Stimulated activated CD4-positive, alpha-beta T cell treated with anti-CD3 and anti-CD28 coated beads, Interleukin-1b, Interleukin-23, amount 100 ng/mL, for 24 hours (primary cell): ENCODE measurements at places on chromosomes 3 and 15.
A peak's percentile ranks its signal among the peaks of the same experiment; 100 is the strongest.

- DNase-seq = no peak
Measured at GRCh38 chr3:22728406-22728805, 474.7 kb upstream of the UBE2E2 start.

DNA sequence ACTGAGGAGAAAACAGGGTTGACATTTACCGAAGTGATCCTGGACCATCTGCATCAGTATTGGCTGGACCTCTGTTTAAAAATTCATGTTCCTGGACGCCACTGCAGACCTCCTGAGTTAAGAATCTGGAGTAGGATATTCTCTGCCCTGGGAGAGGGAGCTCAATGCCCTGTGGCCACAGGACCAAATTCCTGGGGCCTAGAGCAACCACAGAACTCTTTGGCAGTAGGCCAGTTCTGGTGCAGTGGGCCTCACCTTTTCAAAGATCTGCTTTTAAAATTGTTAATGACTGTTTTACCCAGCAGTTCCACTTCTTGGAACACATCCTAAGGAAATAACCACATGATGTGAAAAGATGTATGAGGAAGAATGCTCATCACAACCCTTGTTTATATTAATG, 133.3 kb upstream of the ADPGK start:
- no peak for DNase-seq

GRCh38 chr15:89129123-89129815, 41.0 kb downstream of the ABHD2 start:
- DNase-seq = peak; percentile 21

GRCh38 chr3:31137718-31138465, 243.4 kb upstream of the GADL1 start:
- DNase-seq = no peak

GRCh38 chr15:56473017-56473416, 8.1 kb upstream of the MNS1 start:
- DNase-seq = no peak

DNA sequence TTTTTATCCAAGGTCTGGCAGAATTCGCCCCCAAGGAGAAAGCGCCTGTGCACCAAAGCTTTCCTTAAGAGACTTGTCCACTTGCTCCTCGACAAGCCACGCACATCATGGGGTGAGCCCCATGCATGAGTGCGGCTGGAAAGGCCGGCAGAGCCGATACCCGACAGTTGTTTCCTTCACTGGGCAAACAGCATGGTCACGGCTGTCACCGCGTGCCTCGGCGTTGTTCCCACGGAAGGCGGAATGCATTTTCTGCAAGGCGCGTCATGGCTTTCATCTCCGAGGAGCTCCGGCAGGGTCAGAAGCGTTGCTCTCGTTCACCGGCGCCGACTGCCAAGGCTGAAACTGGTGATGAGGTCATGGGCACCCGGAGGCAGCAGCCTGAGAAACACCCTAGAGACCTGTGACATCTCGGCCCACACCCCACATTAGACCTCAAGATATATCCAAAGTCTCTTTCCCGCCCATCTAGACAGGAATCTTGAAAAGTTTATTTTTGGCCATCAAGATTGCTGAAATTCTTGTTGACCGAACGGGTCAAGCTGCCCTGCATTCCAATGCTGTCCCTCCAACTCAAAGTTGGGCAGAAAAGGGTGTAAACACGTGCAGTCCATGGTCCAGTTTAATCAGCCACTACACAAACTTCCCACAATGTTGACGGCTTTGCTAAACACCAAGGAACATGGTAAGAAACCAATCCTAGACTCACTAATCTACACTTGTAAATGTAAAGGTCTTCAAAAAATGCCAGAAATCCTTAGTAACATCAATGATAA, 604 bp upstream of the TJP1 start:
- no peak for DNase-seq

- no peak for DNase-seq
Measured at GRCh38 chr3:126553284-126554084, 5.2 kb downstream of the C3orf22 start.

DNA sequence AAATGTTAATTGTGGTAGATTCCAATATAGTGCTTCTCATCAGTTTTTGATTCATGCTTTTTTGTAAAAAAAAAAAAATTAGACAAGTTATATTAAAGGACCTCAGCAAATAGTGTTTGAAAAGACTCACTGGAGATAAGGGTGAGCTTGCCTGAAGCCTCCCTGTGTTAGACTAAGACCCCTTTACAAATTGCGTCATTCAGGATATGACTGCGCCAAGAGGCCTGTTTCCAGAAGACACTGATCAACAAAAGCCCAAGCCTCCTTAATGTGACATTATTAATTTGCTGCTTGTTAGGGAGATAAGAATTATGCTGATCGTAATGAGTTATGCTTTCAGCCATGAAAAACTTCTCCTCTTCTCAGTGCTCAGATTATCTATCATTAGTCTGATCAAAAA, 13.0 kb upstream of the DNAJC13 start:
- DNase-seq = no peak
